ENCODE measurements at places on chromosomes 6 and 20.

DNA sequence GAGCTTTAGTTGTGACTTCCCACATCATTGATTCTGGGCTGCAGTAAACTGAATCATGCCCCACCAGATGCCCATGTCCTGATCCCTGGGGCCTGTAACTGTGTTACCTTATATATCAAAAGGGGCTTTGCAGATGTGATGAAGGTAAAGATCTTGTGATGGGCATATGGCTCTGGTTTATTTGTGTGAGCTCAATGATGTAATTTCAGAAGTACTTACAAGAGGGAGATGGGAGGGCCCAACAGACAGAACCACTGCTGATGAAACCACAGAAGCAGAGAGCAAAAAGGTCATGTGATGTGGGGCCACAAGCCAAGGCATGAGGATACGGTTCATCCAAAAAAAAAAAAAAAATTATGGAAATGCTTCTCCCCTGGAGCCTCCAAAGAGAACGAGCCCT is 118.7 kb downstream of the TOX2 start:
- DNase-seq = no peak

DNA sequence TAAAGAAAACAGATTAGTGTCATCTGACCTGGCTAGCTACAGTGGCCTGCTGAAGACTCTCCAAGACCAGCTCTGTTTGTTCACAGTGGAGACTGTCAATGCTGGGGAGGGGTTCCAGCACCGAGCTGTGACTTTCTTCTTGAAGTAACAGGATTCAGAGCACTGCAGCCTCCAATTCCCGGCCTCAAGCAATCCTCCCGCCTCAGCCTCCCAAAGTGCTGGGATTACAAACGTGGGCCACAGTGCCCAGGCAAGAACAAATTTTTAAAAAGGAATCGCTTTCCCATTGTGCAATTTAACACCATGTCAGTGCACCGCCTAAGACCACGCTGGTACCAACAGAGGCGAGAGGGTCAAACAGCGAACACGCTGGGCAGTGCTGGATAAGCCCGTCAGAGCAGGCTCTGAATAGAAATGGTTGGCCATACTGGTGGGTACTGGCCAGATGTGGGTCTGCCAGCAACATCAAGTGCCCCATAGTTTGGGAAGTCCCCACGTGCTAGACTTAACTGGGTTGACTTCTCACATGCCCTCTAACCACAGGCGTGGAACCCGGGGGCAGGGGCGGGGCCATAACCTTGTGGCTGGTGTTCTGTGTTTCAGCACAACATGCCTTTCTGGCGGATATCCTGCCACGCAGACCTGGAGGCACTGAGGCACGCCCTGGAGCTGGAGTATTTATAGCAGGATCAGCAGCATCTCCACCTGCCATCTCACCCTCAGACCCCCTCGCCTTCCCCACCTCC is 168.9 kb downstream of the ZMYND8 start:
- no peak for DNase-seq

DNA sequence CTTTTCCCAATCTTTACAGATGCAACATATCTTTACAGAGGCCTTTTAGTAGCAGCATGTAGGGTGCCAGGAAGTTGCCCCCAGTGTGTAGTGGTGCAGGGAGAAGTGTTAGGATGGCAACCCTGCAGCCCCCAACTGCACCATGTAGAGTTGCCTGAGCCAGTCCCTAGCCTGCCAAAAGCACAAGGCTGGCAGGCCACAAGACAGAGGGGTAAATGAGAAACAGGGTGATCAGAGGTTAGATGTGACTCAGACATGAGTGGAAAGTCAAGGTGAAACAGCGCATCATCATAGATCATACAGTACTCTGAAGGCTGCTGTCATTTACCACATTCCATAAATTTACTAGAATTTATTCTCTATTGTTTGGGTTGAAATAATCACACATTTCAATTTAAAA is 467.5 kb downstream of the PRKN start:
- no peak for DNase-seq

DNA sequence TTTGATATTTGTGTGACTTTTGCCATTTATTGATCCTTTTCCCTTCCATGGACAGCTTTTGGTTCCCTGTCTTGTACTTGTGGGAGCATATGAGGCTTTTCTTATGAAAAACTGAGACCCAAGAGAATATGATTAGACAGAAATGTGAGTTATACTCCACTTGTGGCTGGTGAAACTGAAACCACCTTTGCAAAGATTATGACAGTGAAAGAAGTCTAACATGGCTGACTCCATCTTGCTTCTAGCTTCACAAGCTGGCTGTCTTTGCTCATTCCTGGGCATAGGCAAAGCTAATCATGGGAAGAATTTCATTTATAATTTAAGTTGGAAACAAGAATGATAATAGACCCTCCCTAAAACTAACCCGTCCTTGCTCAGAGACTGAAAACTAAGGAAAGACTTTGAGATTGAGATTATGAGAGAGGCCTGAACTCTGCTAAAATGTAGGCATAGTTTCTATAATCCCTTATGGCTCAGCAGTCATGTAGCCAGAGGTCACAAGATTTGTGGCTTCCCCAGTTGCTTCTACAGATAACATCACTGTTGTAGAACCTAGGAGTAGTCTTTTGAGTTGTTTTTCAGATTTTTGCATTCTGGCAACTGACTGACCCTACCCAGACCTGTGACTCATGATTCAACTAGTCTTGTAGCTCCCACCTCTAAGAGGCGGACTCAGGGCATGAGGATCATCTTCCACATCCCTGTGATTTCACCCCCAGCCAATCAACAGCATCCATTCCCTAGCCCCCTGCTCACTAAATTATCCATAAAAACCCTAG is 50.9 kb upstream of the CD2AP start:
- DNase-seq = no peak

- DNase-seq = peak; percentile 86
Observed at GRCh38 chr6:33312361-33313104, 1.3 kb downstream of the TAPBP start.

DNA sequence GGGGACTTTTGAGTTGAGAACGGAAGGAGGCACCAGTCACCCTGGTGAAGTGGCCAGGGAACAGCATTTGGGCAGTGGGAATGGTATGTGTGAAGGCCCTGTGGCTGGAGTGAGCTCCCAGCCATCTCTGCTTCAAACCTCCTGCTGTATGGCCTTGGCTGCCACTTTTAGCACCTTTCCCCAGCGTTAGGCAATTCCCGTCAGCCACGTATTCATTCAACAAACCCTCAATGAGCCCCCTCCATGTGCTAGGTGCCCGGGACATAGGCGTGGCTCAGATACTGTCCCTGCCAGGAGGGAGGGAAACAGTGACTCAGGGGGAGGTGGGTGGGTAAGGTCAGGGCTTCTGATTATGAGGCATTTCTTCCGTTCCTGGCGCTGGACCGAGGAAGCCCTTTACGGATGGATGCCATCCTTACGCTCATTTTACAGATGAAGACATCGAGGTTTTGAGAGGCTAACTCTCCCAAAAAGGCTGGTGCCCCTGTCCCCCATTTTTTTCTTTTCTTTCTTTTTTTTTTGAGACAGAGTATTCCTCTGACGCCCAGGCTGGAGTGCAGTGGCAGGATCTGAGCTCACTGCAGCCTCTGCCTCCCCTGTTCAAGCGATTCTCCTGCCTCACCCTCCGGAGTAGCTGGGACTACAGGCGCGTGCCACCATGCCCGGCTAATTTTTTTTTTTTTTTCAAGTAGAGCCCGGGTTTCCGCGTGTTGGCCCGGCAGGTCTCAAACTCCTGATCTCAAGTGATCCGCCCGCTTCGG is 37.5 kb downstream of the SRC start:
- DNase-seq = no peak

DNA sequence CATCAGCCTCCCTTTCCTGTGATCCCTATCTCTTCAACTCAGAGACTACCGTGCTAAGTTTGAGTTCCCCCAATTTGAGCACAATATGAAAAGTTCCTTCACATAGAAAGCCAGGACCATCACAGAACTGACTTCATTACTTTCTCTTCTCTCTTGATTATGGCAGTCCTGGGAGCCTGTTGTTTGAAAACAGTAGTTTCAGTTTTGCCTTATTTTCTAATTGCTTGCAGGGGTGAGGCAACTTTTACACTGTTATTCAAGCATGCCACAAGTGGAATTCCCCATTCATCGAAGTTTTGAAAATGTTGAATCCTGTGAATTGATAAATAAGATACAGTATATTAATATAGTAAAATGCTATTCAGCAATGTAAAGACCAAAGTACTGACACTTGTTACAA is 569.7 kb upstream of the MARCKS start:
- DNase-seq = no peak

GRCh38 chr6:45665859-45666258 is 288.1 kb upstream of the SUPT3H start:
- DNase-seq = no peak

GRCh38 chr6:24630856-24631505 is 15.0 kb downstream of the KIAA0319 start:
- DNase-seq = no peak

GRCh38 chr6:50608421-50608820 is 104.9 kb upstream of the TFAP2D start:
- no peak for DNase-seq

- DNase-seq = no peak
Observed at GRCh38 chr20:60295214-60295613, 337.0 kb downstream of the CDH26 start.

- DNase-seq = no peak
Observed at GRCh38 chr6:167462514-167463312, 137.8 kb downstream of the TTLL2 start.

DNA sequence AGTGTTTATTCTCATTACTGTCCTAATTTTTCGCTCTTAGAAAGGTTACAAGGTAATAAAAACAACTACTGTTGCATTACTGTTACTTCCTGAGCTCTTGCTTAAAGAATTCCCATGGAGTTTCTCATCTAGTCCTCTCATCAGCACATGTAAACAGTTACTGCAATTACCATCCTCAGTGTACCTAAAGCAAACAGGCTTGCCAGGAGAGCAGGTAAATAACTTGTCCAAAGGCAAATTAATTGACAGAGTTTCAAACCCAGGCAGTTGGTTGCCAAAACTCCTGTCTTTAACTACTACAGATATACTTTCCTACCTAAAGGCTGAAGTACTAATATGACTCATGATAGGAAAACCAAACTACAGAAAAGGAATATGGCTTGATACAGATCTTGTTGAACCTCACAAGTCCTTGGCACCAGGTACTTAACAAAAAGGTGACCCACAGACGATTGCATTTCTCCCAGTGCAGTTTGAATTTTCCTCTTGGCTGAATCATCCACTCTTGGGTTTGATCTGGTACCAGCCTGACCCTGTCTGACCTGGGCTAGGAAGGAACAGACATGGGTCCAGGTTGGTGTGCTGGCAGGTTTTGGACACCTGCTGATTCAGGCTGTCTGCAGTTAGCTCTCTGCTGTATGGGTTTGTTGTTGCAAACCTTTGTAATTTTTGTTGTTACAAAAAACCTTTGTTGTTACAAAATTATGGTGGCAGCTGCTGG is 153.0 kb downstream of the CFAP61 start:
- DNase-seq = no peak

GRCh38 chr6:157693867-157694266 is 129.2 kb upstream of the SNX9 start:
- no peak for DNase-seq

DNA sequence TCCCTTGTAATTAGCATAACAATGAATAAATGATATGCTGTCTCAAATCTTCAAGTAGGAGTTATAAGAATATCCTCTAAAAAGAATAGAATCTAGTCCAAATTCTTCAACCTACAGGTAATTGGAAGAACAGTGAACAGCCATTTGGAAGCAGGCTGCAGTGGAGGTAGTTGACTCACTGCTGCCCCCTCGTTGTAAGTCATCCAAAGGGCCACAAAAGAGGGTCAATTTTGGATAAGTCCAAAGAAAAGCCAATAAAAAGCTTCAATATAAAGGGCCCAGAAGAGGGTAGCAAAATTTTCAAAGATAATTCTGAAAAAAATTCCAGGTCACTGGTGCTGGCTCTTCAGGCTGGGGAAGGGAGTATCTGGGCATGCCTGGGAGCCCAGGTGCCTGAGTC is 60.8 kb upstream of the SSTR4 start:
- DNase-seq = no peak

DNA sequence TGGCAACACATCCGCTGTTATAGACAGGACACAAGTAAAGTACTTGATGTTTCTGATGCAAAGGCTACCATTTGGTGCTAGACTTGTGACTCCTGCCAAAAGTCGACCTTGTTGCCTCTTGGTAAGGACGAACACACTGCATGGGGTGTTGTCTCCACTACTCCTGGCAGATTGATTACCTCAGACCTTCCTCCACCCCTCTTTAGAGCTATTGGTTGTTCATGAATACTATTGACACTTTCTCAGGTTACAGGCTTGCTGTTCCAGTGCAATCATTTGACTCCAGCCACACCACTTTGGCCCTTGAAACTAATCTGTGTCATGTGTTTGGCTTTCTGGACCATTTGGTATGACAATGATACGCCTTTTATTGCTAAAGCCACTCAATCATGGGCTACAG is 62.3 kb downstream of the TRMT11 start:
- DNase-seq = no peak

GRCh38 chr6:158338311-158339112 is 26.2 kb downstream of the TULP4 start:
- DNase-seq = no peak

GRCh38 chr6:22657352-22657980 is 88.1 kb downstream of the HDGFL1 start:
- DNase-seq = no peak

GRCh38 chr20:63534831-63535651 is 2.1 kb downstream of the PTK6 start:
- peak; percentile 27 for DNase-seq

- no peak for DNase-seq
Observed at GRCh38 chr6:116767715-116768114, 2.2 kb upstream of the FAM162B start.

- DNase-seq = no peak
Observed at GRCh38 chr6:33610779-33611732, 10.1 kb upstream of the ITPR3 start.

- no peak for DNase-seq
Observed at GRCh38 chr20:10857352-10858070, 183.7 kb upstream of the JAG1 start.

DNA sequence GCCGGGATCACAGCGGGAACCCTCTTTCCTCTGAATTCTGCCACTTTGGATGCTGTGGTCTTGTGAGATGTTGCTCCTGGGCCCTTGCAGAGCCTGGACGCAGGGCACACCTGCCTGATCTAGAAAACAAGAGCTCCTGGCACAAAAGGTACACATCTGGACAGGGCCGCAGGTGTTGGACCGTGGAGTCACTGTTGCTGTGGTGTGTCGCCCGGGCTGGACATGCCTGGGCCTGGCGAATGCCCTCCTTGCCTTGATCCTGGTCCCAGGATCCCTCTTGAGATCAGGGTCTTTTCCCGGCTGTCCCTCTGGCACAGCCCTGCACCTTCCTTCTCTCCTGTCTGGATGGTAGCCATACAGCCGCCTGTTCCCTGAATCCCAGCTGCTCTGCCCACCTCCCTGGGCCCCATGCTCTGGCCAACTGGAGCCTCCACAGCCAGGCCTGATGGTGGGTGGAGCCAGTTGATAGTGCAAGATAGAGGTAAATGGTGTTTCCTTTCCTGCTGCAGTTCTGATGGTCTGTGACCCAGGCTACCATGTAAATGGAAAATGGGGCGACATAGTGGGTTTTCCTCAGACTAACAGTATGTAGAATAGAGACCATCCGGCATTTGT is 5.0 kb downstream of the FOXP4 start:
- no peak for DNase-seq

GRCh38 chr6:157510323-157511188 is 129.6 kb downstream of the ZDHHC14 start:
- DNase-seq = no peak

Measured in T-helper 1 cell (primary cell).